ENCODE measurements at places on chromosomes 3 and 15.
A peak's percentile ranks its signal among the peaks of the same experiment; 100 is the strongest.

GRCh38 chr3:86934851-86935250 is 56.1 kb downstream of the VGLL3 start:
- no peak for DNase-seq

GRCh38 chr3:150840802-150841515 is 64.3 kb downstream of the MINDY4B start:
- no peak for DNase-seq

DNA sequence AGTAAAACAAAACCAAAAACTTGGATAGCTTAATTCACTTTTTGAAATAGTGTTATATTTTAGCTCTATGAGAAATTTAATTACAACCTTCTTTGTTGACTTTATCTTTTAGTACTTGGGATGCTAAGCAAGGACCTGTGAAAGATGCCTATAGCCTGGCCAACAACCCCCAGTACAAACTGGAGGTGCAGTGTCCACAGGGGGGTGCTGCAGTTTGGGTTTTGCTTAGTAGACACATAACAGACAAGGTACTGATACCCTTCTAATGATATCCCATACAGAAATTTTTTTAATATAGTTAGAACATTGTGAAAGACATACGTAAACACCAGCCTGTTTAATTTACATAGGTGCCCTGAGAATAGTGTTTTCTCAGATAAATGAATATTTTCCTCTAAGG is 35.3 kb downstream of the CAPN7 start:
- no peak for DNase-seq

DNA sequence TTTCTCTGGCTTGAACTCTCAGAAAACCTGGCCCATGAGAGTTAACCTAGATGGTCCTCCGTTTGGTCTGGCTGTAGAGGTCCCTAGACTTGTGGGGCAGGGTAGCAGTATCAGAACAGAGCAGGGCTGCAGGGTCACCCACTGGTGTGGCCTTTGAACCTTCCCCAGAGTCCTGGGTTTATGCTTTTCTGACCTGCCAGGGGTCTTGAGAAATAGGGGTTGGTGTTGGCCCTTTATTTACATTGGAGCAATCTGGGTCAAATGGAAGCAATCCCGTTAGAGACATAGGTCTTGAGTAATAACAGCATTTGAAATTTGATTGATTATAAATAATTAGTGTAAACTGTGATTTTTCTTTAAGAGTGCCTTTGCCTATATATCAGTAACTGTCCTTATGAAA is 23.8 kb downstream of the DLEC1 start:
- DNase-seq = no peak

DNA sequence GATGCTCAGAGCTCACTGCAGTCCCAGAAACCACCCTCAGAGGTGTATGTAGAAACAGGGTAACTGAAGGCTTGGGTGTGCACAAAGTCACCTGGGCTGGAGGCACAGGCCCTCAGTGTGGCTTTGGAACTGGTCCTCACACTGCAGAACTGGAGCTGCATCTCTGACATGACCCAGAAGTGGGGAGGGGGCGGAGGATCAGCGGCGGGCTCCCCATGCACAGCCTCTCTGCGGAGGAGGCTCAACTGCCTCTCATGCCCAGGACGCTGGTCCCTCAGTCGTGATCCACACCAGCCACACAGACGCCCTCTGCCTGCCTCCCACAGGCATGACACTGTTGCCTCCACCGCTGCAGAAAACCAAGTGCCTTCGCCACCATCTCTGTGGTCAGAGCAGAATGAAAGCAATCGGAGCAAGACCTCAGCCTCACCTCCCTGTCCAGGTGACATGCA is 73.7 kb downstream of the TM2D3 start:
- no peak for DNase-seq

GRCh38 chr3:98563661-98564281 is 29.6 kb downstream of the CPOX start:
- no peak for DNase-seq

DNA sequence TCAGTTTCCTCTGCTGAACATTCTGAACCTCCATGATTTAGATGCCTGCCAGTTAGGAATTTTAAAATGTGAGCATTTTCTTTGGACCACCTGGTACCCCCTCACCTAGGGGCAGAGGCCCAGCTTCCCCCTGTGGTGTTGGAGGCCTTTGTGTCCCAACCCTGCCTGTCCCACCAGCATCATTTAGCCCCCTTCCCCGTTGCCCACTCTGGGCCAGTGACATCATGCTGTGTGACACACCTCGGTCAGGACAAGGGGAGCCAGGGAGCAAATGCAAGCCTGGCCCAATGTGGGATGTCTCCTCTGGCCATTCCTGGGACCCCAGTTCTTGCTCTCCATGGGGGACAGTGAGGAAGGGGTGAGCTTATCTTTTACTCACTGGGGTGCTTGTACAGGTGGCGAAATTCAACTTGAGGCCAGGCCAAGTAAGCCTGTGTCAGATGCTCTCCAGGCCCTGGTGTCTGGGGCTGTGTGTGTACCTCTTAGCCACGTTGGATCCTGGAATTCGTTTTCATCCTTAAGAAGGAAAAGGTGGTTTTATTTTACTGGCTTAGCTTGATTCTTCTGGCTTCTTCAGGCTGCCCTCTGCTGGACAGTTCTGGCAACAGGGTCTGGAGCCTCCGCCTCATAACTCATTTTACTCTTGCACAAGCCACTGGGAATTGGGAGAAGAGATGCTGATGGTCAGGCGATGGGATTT is 49.7 kb upstream of the MYZAP start:
- DNase-seq = peak; percentile 25

DNA sequence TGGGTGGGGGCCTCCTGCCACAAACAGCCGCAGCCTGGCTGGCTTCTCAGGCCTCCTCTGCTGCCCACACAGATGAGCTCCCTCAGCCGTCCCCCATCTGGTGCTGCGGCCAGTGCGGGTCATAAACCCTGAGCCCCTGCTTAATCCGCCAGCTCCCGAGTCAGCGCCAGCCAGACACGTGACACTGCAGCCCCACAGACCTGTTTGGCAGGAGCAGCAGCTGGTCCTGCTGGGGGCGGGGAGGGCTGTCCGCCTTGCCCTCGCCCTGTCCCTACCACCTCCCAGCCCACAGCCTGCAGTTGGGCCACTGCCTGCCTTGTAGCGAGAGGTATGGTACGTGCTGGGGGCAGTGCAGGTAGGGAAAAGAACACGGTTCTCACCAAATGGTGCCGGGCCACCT is 86.2 kb downstream of the IQSEC1 start:
- DNase-seq = no peak

DNA sequence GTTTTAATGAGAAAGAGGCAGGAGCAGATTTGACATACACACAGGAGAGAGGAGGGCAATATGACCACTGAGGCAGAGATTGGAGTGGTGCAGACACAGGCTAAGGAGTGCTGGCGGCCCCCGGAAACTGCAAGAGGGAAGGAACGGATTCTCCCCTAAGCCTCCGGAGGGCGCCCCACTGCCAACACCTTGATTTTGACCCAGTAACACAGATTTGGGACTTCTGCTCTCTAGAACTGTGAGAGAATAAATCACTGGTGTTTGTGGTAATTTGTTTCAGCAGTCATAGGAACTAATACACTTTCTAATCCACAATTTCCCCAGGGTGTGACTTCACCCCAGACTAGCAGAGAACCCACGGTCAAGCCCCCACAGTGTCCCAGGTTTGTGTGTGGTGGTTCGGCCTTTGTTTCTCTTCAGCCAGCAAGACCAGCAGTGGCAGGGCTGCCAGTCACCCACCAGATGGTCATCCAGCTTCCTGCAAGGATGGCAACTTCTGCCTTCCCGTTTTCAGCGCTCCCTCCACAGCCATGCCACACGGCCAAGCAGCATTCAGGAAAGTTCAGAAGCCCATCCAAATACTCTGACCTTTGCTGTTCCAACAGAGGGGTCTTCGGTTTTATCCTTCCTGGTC is 23.6 kb upstream of the TSPAN3 start:
- DNase-seq = no peak

DNA sequence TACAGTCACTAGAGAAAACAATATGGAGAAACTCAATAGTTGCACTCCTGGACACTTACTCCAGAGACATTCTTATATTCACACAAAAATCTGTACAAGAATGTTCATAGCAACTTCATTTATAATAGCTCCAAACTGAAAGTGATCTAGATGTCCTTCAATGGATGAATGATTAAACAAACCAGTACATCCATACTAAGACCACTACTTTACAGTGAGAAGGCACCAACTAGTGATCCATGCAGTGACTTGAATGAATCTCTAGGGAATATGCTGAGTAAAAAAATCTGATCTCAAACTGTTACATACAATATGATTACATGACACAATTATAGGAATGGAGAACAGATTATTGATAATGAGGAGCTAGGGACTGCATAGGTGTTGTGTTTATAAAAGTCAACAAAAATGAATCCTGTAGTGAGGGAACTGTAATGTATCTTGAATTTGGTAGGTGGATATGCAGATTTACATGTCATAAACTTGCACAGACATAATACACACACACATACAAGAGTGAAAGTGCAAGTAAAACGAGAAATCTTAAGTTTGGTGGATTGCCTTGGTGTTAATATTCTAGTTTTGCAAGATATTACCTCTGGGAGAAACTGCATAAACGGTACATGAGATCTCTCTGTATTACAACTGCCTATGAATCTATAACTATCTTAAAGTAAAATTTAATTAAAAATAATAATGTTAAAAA is 85.7 kb downstream of the SPATA16 start:
- DNase-seq = no peak

- no peak for DNase-seq
Observed at GRCh38 chr3:12472000-12472610, 12.2 kb upstream of the TSEN2 start.

DNA sequence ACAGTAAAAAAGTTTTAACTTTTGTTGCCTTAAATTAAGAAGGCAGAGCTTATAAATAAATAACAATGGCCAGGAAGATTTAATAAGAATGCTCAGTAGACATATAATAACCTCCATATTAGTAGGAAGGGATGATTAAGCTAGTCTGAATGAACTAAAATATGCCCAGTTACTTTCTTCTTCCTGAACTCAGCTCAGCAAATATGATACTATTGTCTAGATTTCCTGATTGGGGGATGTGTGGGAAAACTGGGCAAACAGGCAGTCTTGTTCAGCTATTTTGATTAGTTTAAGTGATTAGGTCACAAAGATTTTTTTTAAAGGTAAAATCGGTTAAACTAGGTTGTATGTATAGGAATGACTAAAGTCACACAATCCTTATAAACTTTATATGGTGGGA is 167.2 kb upstream of the SLC2A2 start:
- no peak for DNase-seq

- DNase-seq = no peak
Observed at GRCh38 chr3:170641510-170642236, 55.8 kb upstream of the SLC7A14 start.

DNA sequence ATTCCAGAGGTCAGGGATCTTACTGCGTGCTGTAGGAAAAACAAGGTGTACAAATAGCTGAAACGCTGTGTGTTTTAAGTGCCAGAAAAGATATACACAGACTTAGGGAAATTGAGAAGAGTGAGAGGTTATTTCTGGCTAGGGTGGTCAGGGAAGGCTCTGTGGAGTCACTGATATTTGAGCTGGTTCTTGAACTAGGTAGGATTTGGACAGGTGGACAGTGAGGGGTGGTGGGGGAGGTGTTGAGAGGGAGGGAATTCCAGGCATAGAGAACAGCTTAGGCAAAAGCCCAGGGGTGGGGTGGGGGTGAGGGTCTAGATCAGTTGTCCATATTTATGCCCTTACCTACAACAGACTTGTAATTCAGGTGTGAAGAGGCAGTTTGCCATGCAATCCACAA is 7.0 kb downstream of the SEMA6D start:
- no peak for DNase-seq

GRCh38 chr15:40332113-40332781 is 8.5 kb downstream of the CCDC9B start:
- DNase-seq = no peak

GRCh38 chr15:78247911-78248310 is 13.5 kb upstream of the ACSBG1 start:
- DNase-seq = no peak

GRCh38 chr15:59933607-59934006 is 70.5 kb upstream of the FOXB1 start:
- DNase-seq = no peak

DNA sequence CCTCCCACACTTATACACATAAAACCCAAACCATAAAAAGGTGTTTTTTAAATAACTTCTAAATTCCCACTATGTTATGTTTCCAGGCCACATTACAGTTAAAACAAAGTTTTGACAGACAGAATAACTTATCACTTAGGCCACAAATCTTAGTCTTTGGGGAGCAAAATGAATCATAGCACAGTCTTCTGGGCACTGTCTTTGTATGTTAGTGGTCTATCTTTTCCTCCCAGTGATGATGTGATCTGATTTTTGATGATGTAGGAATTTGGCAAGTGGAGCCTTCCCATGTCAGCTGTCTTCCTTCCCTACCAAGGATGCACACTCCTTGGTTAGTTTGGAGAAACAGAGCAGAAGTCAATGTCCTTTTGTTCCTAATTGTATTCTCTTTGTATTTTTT is 67.3 kb downstream of the THSD4 start:
- DNase-seq = no peak

GRCh38 chr3:125214738-125215137 is 2.2 kb upstream of the SLC12A8 start:
- DNase-seq = no peak

- no peak for DNase-seq
Observed at GRCh38 chr3:182276512-182276911, 516.8 kb upstream of the ATP11B start.

DNA sequence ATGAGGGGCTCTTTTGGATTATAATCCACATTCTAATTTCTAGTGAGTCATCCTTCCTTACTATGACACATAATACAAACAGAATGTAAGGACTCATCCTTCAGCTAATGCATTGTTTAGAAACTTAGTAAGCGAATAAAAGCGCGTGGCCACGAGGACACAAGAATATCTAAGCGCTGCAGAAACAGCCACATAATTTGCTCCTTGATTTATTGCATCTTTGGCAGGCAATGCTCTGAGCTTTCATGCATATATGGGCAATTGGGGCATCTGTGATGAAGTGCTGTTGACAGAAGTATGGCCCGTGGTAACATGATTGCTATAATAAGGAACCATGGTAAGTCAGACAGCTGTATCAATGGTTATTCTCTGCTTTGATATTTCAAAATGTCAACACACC is 191.3 kb upstream of the ZNF385D start:
- DNase-seq = no peak

DNA sequence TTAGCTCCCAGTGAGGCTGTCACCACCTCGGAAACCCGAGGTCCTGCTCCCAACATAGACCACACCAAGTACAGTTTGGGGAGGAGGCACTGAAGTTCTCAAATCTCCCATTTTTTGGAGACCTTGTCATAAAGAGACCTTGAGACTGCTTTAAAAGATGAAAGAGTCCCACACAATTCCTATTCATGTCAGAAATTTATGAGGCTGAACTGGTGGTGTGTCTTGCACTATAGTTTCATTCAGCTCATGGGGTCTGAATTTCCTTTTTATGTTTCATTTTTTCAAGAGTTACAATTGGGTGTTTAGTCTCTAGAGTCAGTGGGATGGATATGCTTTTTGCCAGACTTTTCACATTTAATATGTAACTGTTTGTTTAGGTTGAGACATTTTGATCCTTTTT is 318.1 kb upstream of the LRRFIP2 start:
- DNase-seq = no peak

All from NCI-H774 (cell line).